ENCODE measurements at places on chromosomes 2 and 18. TPM values are rescaled to one million over a fixed set of nuclear protein-coding genes. Genes with fewer than 3 reads are reported as not detected.

- DNase-seq = no peak
Observed at GRCh38 chr2:191899410-191899809, 52.5 kb upstream of the CAVIN2 start.

DNA sequence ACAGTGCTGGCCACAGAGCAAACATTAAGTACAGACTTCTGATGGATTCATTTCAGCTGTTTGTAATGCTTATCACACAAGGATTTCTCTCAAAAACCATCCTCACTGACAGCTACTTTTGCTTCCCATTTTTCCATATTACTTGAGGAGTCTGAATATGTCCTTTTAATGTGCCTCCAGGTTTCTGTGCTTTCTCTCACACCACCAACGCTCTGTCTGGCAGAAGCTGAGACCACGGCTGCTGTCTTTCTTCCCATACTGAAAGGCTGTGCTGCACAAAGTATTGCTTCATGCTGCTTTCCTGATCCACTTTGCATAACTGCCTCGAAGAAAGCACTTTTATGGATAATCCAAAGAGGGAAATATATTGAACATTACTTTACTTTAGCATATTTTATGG is 312.1 kb upstream of the ZEB2 start:
- no peak for DNase-seq

GRCh38 chr18:30999186-30999585 is 43.4 kb downstream of the DSC3 start:
- no peak for DNase-seq

The KCNJ13 gene
- 1.6 TPM for total RNA-seq

The SRD5A2 gene
- not detected for total RNA-seq

GRCh38 chr2:100198461-100199230 is 56.3 kb upstream of the AFF3 start:
- no peak for DNase-seq

DNA sequence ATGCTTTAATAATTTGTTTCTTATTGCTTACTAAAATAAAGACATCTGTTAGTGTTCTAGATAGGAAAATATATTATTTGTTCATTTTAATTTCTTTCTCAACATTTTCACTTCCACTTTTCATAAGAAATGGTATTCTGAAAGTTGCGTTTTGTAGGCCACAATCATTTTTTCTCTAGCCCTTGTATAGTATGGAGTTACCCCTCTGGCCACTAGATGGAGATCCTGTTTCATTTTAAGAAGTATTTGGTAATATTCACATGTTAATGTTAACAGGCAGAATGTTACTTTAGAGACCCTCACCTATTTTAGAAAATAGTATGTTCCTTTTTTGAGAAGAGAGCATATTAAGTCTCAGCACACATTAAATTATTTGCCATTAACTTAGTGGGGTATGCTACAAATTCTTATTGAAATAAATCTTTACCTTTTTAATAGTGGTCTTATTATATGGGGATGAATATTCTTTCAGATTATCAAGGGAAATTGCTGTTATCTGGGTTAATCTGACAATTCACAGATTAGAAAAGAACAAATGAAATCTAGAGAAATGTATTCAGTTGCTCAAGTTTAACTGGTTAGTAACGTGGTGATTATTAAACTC is 73.9 kb upstream of the TTC27 start:
- DNase-seq = peak; percentile 26

DNA sequence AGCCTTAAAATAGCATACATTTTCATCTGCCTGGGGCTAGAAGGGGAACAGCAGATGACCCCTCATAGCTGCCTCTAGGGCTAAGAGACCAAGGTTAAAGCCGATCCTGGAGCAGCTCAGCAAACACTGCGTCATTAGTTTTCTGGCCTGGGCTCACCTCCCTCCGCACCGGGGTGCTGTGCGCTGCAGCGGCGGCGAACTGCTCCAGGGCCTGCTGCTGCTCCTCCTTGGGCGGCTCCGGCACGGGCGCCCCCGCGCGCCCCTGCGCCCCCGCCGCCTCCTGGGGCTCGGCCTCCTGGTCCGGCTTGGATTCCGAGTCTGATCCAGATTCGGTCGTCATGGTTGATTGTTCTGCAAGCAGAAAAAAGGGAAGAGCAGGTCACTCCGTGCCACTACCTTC is 55.0 kb downstream of the EPB41L3 start:
- no peak for DNase-seq

DNA sequence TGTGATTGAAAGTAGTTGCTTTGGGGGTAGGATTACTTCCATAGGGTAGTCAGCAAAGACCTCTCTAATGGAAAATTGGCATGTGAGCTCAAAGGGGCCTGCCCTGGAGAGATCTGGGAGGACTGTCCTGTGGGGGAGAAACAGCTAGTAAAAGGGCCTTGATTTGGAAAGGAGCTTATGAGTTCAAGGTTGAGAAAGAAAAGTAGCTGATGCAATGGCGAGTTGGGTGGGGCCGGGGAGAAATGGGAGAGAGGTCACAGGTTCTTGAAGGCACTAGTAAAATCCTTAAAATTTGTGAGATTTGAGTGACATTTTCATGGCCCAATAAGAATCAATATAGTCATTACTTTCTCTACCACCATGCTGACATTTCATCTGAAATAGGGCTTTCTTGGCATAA is 82.0 kb upstream of the CCDC195 start:
- no peak for DNase-seq

GRCh38 chr2:112591413-112591812 is 7.0 kb downstream of the CHCHD5 start:
- no peak for DNase-seq

The GRP gene
- 22.8 TPM for total RNA-seq

GRCh38 chr2:172484253-172484652 is 56.9 kb downstream of the ITGA6 start:
- DNase-seq = no peak

All from frontal cortex (tissue), 4 donors.